Activated T-helper 2 cell treated with anti-CD3 and anti-CD28 coated beads, Interferon-gamma antibody, Interleukin-2, Interleukin-4, amounts not matched to agents 10 μg/mL and 5 μg/mL and 100 μg/mL, durations not matched to agents 14 hours and 24 hours and 36 hours (primary cell): ENCODE measurements at places on chromosomes 7 and 10.

- no peak overlapping the region for H3K4me3 ChIP-seq
- peaks cover 3% of the 10 kb centered on the region for H3K27me3 ChIP-seq
- no peaks in the 10 kb centered on the region for H3K36me3 ChIP-seq
- DNase-seq, result no peak
These were observed 525.7 kb downstream of the KCNMA1 start for GRCh38 chr10:77111611-77112550.

DNA sequence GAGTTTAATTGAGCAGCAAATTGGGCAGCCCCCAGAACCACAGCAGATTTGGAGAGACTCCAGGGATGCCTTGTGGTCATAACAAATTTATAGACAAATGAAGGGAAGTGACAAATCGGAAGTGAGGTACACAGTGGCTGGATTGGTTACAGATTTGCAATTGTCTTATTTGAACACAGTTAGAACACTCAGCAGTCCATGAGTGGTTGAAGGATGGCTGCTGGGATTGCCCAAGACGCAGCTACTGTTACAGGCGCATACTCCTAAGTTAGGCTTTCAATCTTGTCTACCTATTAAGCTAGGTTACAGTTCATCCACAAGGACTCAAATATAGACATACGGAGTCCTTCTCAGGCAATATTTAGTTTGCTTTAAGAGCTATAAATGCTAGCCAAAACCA, 7.4 kb downstream of the ACADSB start:
- no peak overlapping the region for H3K27ac ChIP-seq
- no peak overlapping the region for H3K4me3 ChIP-seq
- no peak for DNase-seq
- H3K4me1 ChIP-seq, result no peaks in the 10 kb centered on the region
- H3K27me3 ChIP-seq, result no peaks in the 10 kb centered on the region

- H3K27me3 ChIP-seq, result no peaks in the 10 kb centered on the region
- H3K27ac ChIP-seq, result no peak overlapping the region
- no peaks in the 10 kb centered on the region for H3K4me1 ChIP-seq
- H3K36me3 ChIP-seq, result no peaks in the 10 kb centered on the region
These were observed 3.2 kb downstream of the OPN4 start for GRCh38 chr10:86657396-86658011.

DNA sequence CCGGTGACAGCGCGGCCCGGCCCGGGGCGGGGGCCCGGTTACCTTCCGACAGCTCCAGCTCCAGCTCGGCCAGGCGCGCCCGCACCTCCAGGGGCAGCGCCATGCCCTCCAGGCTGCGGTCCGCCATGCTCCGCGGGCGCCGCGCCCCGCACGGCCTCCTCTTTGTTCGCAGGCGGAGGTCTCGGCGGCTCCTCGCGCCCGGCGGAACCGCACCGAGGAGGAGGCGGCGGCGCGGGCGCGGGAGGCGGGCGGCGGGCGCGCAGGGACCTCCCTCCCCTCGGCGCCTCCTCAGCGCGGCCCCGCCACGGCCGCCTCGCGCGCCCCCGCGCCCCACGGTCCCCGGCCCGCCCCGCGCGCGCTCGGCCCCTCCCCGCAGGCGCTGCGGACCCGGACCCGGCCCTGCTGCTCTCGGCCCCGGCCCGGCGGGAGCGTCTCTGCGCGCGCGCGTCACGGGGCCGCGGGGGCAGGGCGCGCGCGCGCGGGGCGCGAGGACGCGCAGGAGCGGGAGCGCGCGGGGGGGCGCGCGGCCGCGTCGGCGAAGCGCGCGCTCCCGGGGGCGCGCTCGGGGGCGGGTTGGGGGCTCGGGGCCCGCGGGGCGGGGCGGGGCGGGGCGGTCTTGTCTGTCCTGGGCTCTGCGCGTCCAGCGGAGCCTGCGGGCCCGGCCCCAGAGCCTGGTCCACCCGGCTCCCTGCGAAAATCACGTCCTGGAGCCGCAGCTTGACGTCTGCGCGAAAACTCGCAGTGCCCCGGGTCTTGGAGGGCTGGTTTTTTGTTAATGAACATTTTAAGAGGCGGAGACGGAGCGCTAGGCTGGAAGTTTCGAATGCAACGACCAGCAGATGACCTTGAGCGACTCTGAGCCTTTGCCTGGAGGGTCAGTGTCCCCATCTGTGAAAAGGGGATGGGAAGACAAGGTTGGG, at the start of gene DIP2C:
TSS of gene DIP2C (minus strand) at position 217 of the 920 bp plus-strand sequence. CDS start at position 127, 90 bp downstream.
- H3K27me3 ChIP-seq, result peaks cover 39% of the 10 kb centered on the region
- no peaks in the 10 kb centered on the region for H3K4me1 ChIP-seq
- no peak for DNase-seq
- peak within 1 kb of the TSS; percentile 50 for H3K4me3 ChIP-seq

GRCh38 chr10:36880898-36881297, 244.5 kb upstream of the ANKRD30A start:
- H3K4me1 ChIP-seq, result no peaks in the 10 kb centered on the region
- H3K36me3 ChIP-seq, result no peaks in the 10 kb centered on the region
- DNase-seq, result no peak
- H3K4me3 ChIP-seq, result no peak overlapping the region

DNA sequence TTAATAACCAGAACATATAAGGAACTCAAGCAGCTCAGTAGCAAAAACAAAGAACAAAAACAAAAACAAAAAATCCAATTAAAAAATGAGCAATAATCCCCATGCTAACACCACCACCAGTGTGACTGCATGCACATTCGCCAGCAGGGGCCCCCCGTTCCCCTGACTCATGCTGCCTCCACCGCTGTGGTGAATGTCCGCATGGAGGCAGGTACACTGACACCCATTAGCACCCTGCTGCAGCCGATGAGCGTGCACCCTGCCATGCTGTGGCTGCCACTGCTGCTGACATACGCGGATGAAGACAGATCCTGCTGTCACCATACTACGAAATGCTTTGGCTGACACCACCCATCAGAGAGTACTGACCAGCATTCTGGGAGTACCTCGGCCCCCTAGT, 321.6 kb upstream of the LRRTM3 start:
- H3K27me3 ChIP-seq, result no peaks in the 10 kb centered on the region
- no peaks in the 10 kb centered on the region for H3K4me1 ChIP-seq
- H3K27ac ChIP-seq, result no peak overlapping the region
- DNase-seq, result no peak
- no peaks in the 10 kb centered on the region for H3K36me3 ChIP-seq

DNA sequence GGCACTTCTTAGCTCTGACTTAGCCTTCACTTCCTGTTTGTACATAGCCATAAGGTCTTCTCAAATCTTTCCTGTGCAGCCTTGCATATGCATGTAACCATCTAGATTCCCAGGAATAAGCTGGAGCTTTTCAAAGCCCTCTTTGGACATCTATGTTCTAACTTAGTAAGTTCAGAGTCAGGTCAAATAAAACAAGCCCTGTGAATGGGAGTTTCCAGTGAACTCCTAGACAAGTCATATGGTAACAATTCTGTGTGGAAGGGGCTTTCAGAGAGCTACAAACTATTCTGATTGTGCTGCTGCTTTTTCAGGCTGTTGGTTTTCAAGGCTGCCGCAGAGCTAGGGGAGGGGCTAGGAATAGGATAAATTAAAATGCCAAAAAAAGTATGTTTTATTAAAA, 208.4 kb upstream of the AKR1E2 start:
- no peak overlapping the region for H3K4me3 ChIP-seq
- H3K36me3 ChIP-seq, result no peaks in the 10 kb centered on the region
- peaks cover 11% of the 10 kb centered on the region for H3K27me3 ChIP-seq
- H3K4me1 ChIP-seq, result no peaks in the 10 kb centered on the region
- H3K27ac ChIP-seq, result no peak overlapping the region

- no peak overlapping the region for H3K27ac ChIP-seq
- no peak overlapping the region for H3K4me3 ChIP-seq
- H3K27me3 ChIP-seq, result no peaks in the 10 kb centered on the region
- H3K4me1 ChIP-seq, result no peaks in the 10 kb centered on the region
- no peaks in the 10 kb centered on the region for H3K36me3 ChIP-seq
- no peak for DNase-seq
These were observed 43.0 kb downstream of the PLCE1 start for GRCh38 chr10:94036766-94037033.

DNA sequence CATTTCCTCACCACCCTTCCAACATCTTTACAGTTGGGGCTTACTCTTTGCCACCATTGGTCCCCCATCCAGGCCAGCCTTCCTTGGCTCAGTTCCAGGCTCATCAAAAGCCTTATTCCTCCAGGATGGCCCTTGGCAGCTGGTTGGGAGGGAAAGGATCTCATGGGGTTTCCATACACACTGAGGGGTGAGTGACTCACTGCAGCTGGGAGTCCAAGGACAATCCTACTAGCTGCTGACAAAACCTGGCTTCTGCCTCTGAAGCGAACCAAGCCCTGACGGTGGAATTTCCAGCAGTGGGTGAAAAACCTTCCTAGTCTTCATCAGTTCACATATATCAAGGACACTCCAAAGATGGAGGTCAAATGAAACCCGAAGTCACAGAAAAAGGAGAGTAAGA, 22.9 kb downstream of the CRHR2 start:
- H3K36me3 ChIP-seq, result no peaks in the 10 kb centered on the region
- H3K27ac ChIP-seq, result no peak overlapping the region
- H3K4me1 ChIP-seq, result no peaks in the 10 kb centered on the region
- no peak overlapping the region for H3K4me3 ChIP-seq
- no peaks in the 10 kb centered on the region for H3K27me3 ChIP-seq

DNA sequence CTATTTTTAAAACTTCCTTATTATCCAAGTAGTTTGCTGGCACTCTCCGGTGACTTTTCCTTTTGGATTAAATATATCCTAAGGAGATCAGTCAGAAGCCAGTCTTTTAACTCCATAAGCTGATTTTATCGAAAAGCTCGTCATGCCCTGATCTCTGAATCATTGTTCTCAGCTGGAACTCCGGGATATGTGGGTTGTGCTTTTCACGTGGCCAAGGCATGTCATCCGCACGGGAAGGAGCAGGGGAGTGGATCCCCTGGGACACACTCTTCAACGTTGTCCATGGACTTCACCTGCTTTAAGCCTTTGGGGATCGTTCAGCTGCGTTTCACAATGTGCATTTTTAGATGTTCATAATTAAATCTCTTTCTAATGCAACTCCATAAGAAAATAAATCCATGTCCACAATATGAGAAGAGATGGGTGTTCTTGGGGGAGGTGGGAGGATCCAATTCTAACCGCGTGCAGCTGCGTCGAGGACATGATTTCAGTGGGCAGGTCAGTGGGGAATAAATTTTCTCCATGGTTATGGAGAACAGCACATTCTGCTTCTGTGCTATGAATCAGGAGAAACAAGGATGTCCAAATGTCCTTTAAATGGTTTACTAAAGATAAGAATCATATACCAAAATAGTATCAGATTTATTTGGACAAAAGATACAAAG, 229.5 kb upstream of the ADARB2 start:
- H3K36me3 ChIP-seq, result no peaks in the 10 kb centered on the region
- no peaks in the 10 kb centered on the region for H3K27me3 ChIP-seq
- H3K27ac ChIP-seq, result no peak overlapping the region
- H3K4me1 ChIP-seq, result no peaks in the 10 kb centered on the region
- DNase-seq, result no peak
- H3K4me3 ChIP-seq, result no peak overlapping the region

GRCh38 chr7:34840176-34840785, 182.3 kb downstream of the NPSR1 start:
- no peak overlapping the region for H3K27ac ChIP-seq
- DNase-seq, result no peak
- H3K36me3 ChIP-seq, result no peaks in the 10 kb centered on the region
- H3K4me3 ChIP-seq, result no peak overlapping the region

GRCh38 chr7:111264981-111265380, 174.1 kb downstream of the LRRN3 start:
- H3K36me3 ChIP-seq, result no peaks in the 10 kb centered on the region
- H3K27me3 ChIP-seq, result no peaks in the 10 kb centered on the region
- no peak for DNase-seq
- H3K27ac ChIP-seq, result no peak overlapping the region
- H3K4me1 ChIP-seq, result peaks cover 2% of the 10 kb centered on the region
- no peak overlapping the region for H3K4me3 ChIP-seq

DNA sequence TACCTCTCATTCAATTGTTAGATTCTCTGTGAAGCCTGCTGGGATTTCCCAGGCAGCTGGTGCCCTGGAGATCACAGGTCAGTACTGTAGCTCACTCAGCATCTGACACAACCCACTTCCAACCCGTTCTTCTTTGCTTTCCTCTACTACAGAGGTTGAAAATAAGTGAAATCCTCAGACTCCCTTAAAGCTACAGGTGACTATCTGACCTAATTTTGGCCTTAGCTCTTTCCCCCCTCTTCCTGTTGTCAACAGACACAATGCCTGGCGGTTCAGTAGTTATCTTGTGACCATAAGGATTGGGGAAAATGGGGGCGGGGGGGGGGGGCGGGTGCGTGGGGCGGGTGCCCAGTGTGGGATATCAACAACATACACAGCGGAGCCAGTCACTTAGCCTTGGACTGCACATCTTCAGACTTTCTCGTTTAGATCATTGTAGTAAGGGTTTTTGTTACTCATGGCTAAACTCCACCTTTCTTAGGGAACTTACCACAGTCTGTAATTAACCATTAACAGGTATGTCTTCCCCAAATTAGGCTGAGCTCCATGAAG, 37.8 kb downstream of the MTPN start:
- peak overlapping the region; percentile 10 for H3K27ac ChIP-seq
- peaks cover 20% of the 10 kb centered on the region for H3K36me3 ChIP-seq
- DNase-seq, result no peak
- peaks cover 17% of the 10 kb centered on the region for H3K4me1 ChIP-seq
- no peak overlapping the region for H3K4me3 ChIP-seq

DNA sequence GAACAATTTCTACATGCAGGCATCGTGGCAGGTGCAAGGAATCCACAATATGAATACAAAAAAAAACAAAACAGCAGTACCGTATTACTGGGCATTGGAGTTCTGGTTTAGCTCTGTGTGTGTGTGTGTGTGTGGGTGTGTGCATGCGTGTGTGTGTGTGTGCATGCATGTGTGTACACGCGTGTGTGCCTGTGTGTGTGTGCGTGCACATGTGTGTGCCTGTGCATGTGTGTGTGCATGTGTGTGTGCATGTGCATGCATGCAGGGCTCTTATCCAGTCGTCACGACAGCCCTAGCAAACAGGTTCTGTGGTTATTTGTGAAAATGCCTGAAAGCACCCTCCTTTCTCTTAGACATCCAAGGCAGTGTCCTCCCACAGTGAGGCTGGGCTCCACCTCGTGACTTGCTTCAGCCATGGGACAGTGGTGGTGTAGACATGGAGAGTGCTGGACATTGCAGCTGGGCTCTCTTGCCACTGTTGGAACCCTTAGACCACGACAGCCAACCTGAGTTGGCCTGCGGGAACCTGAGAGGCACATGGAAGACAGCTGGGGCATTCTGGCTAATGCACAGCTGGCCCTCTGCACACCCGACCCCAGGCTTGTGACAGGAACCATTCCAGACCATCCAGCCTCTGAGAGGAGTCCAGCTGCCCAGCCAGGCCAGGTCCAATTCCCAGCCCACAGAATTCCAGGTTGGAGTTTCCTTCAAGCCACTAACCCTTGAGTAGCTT, 173.4 kb upstream of the SHH start:
- H3K27ac ChIP-seq, result no peak overlapping the region
- no peak overlapping the region for H3K4me3 ChIP-seq
- no peaks in the 10 kb centered on the region for H3K36me3 ChIP-seq
- H3K27me3 ChIP-seq, result peaks cover 4% of the 10 kb centered on the region

DNA sequence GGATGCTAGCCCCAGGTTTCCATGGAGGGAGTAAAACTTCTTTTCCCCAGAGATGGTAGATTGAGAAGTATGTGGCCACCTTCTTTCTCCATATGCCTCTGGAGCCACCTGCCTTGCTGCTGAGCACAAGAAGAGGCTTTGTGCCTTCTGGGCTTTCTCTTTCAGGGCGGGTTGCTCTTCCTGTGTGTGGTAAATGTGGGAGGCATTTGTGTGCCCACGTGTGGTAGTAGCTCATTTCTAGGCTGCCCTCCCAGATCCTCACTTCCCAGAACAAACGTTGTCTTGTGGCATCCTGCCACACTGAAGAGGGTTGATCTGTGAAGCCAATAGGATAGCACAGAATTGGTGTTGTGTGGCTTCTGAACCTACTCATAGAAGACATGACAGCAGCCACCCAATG, 342.0 kb upstream of the PODXL start:
- DNase-seq, result no peak
- H3K4me3 ChIP-seq, result no peak overlapping the region
- no peak overlapping the region for H3K27ac ChIP-seq
- no peaks in the 10 kb centered on the region for H3K36me3 ChIP-seq
